ENCODE measurements at places on chromosomes 6 and 20.

GRCh38 chr6:17039266-17039665, 62.6 kb upstream of the STMND1 start:
- no peak for DNase-seq

DNA sequence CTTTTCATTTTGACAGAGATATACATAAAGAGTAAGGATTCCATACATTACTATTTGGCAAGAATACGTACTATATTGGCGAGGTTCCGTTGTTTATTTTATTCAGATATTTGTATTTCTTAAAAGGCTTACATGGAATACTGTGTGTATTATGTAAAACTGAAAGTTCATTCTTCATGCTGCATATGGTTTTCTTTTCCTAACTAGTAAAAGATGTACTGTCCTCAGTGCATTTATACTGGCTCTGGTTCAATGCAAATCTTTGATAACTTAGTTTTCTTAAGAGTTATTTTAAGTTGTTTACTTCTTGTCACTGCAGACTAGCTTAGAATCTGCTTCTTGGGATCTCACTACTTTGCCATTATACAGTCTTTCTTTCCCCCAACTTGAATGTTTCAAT, 42.0 kb downstream of the ADGRB3 start:
- DNase-seq, result no peak

GRCh38 chr20:41245086-41245707, 72.3 kb downstream of the ZHX3 start:
- no peak for DNase-seq

DNA sequence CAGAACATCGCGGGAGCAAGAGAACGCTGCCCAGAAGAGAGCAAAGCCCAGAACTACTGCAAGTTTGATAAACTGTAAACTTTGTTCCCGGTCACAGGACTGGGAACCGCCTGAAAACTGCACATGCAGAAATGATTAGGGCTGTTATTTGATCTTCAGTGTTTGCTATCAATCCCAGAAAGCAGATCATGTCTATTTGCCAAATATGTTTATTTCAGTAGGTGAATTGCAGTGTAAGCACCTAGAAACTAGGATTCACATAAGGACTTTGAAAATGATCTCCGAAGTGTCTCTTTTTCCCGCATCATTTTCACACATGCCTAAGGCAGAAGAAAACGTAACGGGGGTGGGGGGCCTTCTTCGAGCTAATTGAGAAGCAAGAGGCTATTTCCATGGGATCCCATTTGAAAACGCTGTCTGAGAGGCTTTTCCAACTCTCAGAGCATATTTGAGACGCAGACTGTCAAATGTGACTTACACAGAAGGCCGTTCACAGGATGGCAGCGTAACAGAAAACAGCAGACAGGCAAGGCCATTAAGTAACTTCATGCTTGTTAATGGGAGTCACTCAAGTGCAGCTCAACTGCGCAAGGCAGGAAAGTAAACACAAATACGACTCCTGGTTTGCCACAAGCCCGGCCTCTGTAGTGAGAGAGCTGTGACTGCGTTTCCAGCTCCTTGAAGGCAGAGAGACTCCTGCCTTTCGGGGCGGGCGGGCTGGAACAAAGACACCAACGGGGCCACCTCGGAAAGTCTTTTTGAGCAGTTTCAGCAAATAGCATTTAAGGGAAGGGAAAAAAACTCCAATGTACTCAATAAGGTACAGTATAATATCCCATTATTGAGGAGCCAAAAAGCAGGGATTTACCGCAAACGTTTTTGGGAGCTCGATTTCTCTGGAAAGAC, 144.7 kb upstream of the ZNF217 start:
- DNase-seq, result no peak

- DNase-seq, result no peak
Observed at GRCh38 chr6:1624851-1625781, 15.4 kb downstream of the FOXC1 start.

GRCh38 chr6:150207931-150208570, 65.2 kb downstream of the PPP1R14C start:
- DNase-seq, result no peak

- peak; percentile 39 for DNase-seq
Observed at GRCh38 chr6:127516662-127517273, 2.4 kb downstream of the MTCL3 start.

- DNase-seq, result no peak
Observed at GRCh38 chr6:835476-836160, 142.7 kb upstream of the EXOC2 start.

GRCh38 chr20:32583581-32584070, 1.5 kb downstream of the NOL4L start:
- DNase-seq, result no peak

DNA sequence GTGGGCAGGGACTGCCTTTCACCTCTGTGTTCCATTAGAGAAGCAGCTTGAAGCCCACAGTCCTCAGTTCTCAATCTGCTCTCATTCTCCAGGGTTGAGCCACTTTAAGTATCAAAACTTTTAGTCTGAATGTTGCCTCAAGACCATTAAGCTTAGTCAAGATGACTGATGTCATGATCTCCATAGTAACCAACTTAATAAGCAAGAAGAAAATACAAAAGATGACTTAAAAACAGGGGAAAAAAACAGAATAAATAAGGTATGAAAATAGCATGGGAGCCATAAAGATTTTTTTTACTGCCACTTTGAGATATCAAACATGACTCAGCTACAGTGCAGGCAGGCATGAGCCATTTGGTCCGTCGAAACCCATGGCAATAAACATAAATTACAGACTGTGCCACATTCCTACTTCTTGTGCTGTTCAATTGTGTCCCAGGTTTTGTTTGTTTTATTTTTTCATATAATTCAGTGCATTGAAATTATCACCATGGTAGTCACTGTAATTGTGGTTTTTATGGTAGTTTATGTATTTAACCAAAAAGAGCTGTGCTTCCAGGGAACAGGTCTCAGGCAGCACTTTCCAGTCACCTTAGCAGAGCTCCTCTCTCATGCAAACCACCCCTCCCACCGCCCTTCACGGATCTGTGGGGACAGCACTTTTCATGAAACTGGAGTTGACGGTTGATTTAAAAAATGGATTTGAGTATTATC, 156.5 kb upstream of the INSM1 start:
- no peak for DNase-seq
